NK-92 treated with Interleukin-12 subunit alpha and Interleukin-12 subunit beta, amount 100 ng/mL, for 24 hours (cell line): ENCODE measurements at places on chromosomes 12 and 14.

GRCh38 chr12:53212931-53213330 lies 5.9 kb upstream of the ITGB7 start:
- DNase-seq = no peak

DNA sequence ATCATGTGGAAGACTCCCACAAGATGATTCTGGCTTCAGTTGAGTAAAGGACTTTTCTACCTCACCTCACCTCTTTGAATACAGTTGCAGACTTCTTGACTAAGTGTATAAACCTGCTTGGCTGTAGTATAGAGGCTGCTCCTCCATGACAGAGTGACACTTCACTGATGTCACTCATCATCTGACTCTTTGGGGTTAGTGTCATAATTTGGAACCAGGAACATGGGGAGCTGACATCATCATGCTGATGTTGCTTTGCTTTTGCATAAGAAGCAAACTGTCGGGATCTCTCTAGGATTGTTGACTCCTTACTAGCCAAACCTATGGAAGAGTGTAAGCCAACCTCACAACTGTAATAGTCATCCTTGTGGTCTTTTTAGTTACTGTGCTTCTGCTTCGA lies 75.2 kb upstream of the PDZRN4 start:
- no peak for DNase-seq

DNA sequence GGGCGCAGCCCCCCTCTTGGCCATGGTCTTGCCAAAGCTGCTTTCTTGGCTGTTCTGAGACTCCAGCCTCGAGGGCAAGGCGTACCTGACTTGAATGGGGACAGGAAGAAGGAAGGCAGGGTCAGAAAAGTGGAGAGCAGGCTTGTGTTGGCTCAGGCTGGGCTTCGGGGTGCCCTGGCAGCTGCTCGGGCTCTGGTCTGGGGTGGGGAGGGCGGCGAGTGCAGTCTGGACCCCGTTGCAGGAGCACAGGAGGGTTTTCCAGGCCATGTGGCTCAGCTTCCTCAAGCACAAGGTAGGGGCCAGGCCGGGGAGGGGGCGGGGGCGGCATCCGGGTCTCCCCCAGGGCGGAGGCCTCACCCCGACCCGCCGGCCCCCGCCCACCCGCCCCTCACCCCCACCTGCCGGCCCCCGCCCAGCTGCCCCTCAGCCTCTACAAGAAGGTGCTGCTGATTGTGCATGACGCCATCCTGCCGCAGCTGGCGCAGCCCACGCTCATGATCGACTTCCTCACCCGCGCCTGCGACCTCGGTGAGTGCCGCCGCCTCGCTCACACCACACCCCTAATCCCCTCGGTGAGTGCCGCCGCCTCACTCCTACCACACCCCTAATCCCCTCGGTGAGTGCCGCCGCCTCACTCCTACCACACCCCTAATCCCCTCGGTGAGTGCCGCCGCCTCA lies 4.2 kb downstream of the NOC4L start:
- no peak for DNase-seq

- no peak for DNase-seq
These were observed 10.8 kb upstream of the TMEM120B start for GRCh38 chr12:121701667-121702277.

DNA sequence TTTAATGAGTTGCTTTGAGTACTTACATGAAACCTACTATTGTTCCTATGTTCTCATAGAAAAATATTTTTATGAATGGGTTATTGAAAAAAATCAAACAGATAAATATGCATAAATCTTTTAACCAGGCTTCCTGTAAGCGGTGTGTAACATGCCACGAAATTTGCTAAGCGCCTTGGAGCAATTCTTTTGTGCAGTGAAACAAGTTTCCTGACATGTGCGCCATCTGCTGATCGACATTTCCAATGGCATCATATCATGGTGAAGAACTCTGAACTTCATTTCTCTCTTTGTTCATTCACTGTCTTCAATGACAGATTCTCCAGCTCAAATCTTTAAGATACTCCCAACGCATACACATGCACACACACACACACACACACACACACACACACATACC lies 145.6 kb upstream of the NAV3 start:
- no peak for DNase-seq

DNA sequence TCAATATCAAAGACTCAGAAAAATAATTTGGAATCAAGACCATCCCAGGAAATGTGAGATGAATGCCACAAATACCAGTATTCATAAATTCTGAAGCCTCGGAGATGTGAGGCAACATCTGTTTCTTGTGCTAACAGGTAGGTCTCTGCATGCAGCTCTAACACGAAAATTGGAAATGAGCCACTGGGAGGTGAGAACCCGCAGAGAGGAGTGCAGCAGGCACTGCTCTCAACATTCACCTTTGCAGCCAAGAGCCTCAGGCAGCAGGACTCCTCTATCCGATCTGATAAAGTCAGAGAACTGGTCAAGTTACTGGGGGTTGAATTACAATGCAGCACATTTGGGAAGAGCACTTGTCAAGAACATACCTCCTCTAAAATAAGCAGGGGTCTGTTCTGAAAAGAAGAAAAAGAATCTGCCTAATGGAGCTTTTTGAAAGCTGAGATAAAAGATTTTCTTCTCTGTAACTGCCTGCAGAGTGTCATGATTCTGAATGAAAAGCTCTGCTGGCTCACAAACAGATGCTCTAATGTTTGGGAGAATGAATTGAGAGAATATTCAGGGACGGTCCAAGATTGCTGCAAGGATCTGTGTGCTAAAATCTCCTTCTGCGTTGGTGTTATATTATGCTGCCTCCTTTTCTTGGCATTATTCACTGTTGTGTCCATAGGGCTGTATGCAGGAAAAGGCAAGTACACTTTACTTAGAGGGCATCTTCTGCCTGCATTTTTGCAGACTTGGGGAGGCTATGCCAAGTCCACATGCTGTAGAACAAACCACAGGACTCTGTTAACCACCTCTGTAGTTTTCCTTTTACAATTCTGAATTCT lies 209.6 kb upstream of the KRR1 start:
- DNase-seq = no peak

DNA sequence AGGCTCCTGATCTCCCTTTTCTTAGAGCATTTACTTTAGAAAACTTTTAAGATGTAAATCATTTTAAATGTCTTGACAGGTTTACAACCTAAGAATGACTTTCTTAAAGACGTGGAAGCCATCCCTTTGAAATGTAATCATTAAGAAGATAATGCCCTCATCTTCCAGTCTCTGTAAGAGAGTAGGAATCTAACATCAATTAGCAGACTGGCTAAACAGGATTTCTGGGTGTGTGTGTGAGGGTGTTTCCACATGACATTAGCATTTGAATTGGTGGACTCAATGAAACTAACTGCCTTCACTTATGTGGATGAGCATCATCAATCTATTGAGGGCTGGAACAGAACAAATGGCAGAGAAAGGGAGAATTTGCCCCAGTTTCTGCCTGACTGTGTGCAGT lies 329.5 kb downstream of the RPL10L start:
- no peak for DNase-seq

GRCh38 chr14:98144964-98145363 lies 1127.0 kb downstream of the BCL11B start:
- DNase-seq = no peak

DNA sequence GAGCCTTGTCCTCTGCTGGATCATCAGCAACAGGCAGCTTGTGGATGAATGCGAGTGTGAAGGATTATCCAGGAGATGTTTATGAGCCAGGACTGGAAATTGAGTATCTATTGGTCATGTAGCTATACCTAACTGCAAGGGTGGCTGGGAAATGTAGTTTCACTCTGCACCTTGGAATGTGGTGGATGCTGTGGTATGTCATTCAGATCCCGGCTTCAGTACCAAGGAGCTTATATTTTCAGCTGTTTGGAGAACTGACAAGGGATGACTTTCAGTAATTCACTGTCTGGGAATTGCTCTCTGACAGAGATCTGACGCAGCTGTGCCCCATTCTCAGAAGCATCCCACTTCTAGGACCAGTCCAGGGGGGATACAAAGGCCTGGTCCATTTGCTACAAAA lies 792.3 kb upstream of the NOVA1 start:
- no peak for DNase-seq

DNA sequence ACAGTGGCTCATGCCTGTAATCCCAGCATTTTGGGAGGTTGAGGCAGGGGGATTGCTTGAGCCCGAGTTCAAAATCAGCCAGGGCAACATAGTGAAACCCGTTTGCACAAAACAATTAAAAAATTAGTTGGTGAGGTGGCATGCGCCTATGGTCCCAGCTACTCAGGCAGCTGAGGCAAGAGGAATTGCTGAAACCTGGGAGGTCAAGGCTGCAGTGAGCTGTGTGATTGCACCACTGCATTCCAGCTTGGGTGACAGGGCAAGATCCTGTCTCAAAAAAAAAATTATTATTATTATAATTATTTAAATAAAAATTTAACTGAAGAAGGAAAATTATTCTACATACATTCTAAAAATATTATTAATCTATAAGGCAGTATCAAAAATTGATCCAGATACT lies 164.1 kb downstream of the ITPR2 start:
- no peak for DNase-seq

- no peak for DNase-seq
These were observed 1.7 kb upstream of the LRP1 start for GRCh38 chr12:57126561-57126960.

GRCh38 chr12:124564232-124564958 lies 3.0 kb downstream of the NCOR2 start:
- DNase-seq = no peak

DNA sequence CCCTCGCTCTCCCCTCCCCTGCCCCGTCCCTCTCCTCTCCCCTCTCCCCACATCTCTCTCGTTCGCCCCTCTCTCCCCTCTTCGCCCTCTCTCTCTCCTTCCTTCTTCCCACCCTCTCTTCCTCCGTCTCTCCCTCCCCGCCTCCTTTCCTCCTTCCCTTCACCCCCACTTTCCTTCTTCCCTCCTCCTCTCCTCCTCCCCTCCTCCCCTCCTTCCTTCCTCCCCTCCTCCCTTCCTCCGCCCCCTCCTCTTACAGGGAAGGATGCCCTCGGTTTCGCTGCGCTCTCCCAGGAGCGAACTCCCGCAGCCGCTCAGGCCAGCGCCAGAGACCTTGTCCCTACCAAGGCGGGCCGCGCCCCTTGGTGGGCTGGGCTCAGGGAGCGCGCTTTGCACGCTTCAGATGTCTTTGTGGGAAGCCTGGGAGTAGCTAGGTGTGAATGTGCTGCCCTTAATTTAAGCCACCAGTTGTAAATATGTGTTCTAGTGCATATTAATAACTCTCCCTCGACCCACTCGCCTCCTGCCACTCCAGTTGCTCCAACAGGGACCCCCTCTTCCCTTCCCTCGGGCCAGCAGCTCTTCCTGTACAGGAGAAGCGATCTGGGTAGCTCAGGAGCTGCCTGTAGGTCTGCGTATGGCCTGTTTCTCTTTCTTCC lies 13.3 kb upstream of the MAP3K9 start:
- DNase-seq = no peak

- no peak for DNase-seq
These were observed 81.9 kb upstream of the ZFP36L1 start for GRCh38 chr14:68874746-68875155.

- DNase-seq = no peak
These were observed 92.9 kb downstream of the ALG10B start for GRCh38 chr12:38409511-38409910.

DNA sequence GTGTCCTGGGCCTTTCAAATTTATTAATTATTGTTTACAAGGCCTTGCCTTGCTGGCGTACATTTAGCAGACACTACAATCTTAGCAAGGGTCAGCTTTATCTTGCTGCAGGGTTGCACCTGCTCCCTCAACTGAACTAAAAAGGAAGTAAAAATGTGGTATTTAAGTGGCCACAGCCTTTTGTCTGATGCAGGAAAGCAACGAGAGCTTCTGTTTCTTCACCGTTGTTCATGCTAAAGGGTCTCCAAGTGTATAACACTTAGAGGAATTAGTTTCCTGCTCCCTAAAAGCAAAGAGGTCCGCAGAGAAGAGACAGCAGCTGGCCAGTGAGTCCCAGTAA lies 62.8 kb upstream of the EGLN3 start:
- no peak for DNase-seq

- DNase-seq = no peak
These were observed 403.8 kb upstream of the PDE3A start for GRCh38 chr12:19964549-19964948.

DNA sequence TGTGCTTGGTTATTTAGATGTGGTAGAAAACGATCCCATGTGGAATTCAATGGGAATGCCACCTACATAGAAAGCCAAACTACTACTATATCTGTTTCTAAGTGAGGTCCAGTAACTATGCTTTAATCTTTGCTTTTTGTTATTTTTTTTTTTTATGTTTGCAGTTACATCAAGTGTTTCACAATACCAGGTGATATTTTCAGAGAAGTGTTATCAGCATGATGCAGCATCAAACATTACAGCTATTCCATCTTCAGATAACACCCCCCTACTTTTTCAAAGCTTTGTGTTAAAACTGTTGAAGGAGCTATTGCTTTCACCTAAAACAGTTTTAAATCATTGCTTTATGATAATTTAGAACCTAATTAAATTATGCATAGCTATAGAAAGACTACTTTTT lies 163.8 kb upstream of the SLC16A7 start:
- DNase-seq = no peak

GRCh38 chr12:91210144-91210543 lies 27.5 kb upstream of the DCN start:
- DNase-seq = no peak

GRCh38 chr12:55707841-55708694 lies at the start of gene ITGA7:
Gene ITGA7, minus strand, starts transcription at chr12:55707904. Its CDS starts 222 bp downstream, at chr12:55707682.
- DNase-seq = no peak

DNA sequence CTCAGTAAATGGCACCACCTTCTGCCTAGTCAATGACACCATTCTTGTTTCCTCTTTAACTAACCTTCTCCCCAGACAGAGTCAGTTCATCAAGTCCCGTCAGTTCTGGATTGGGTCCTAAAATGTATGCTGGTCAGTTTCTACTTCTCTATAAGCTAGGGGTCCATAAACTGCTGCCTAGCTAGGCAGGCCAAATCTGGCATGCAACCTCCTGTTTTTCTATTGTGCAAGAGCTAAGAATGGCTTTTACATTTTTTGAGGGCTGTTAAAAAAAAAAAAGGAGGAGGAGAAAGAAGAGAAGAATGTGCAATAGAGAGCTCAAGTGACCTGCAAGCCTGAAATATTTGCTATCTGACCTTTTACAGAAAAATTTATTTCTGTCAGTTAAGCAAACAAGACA lies 6.4 kb upstream of the TMED10 start:
- DNase-seq = no peak

GRCh38 chr12:41699658-41700057 lies 445.0 kb downstream of the GXYLT1 start:
- no peak for DNase-seq

GRCh38 chr14:52458721-52459085 lies 93.6 kb downstream of the TXNDC16 start:
- no peak for DNase-seq
